ENCODE measurements at places on chromosomes 12 and 14. TPM values are rescaled to one million over a fixed set of nuclear protein-coding genes. Genes with fewer than 3 reads are reported as not detected.

DNAJC22 gene
- 42.3 TPM for total RNA-seq

SMCO2 gene
- not detected for total RNA-seq

LYZ gene
- total RNA-seq = 6.6 TPM

AMDHD1 gene
- total RNA-seq = 81.5 TPM

PDZRN4 gene
- 0.20 TPM for total RNA-seq

FGF6 gene
- not detected for total RNA-seq

DPY19L2 gene
- not detected for total RNA-seq

EML5 gene
- 0.13 TPM for total RNA-seq

SLC17A8 gene
- 0.23 TPM for total RNA-seq

PIWIL1 gene
- not detected for total RNA-seq

FAIM2 gene
- total RNA-seq = not detected

NGB gene
- total RNA-seq = not detected

KRT79 gene
- total RNA-seq = not detected

NRL gene
- total RNA-seq = 3.5 TPM

OXA1L gene
- 71.3 TPM for total RNA-seq

SIRT4 gene
- 3.4 TPM for total RNA-seq

GARIN6 gene
- not detected for total RNA-seq

INSM2 gene
- total RNA-seq = not detected

B4GALNT1 gene
- 0.60 TPM for total RNA-seq

RNF212B gene
- not detected for total RNA-seq

IFI27L2 gene
- 1.2 TPM for total RNA-seq

MIPOL1 gene
- total RNA-seq = 2.8 TPM

SIX6 gene
- total RNA-seq = not detected

DPPA3 gene
- not detected for total RNA-seq

HNF1A gene
- total RNA-seq = 23.8 TPM

YEATS4 gene
- 3.4 TPM for total RNA-seq

NKX2-8 gene
- total RNA-seq = not detected

PDE3A gene
- 0.75 TPM for total RNA-seq

RNU6-7 gene
- total RNA-seq = not detected

TCL1B gene
- total RNA-seq = not detected

NUDT14 gene
- total RNA-seq = 11.5 TPM

CIROP gene
- total RNA-seq = not detected

SLC22A17 gene
- 3.6 TPM for total RNA-seq

OASL gene
- total RNA-seq = 2.5 TPM

AMN gene
- total RNA-seq = 56.0 TPM

PLEKHA5 gene
- 15.8 TPM for total RNA-seq

IL23A gene
- total RNA-seq = 0.43 TPM

GPR65 gene
- total RNA-seq = 0.78 TPM

PTPRQ gene
- total RNA-seq = 0.30 TPM

IL22 gene
- not detected for total RNA-seq

CMKLR1 gene
- total RNA-seq = 3.8 TPM

KIF26A gene
- total RNA-seq = 1.3 TPM

LHX5 gene
- not detected for total RNA-seq

OR11H12 gene
- not detected for total RNA-seq

OR11H7 gene
- total RNA-seq = not detected

KTN1 gene
- 53.1 TPM for total RNA-seq

IFNG-AS1 gene
- total RNA-seq = not detected

CERS5 gene
- 6.5 TPM for total RNA-seq

TPCN1 gene
- 33.1 TPM for total RNA-seq

C12orf42 gene
- not detected for total RNA-seq
